NCI-H446 (cell line): ENCODE measurements at places on chromosomes 5 and 9.

DNA sequence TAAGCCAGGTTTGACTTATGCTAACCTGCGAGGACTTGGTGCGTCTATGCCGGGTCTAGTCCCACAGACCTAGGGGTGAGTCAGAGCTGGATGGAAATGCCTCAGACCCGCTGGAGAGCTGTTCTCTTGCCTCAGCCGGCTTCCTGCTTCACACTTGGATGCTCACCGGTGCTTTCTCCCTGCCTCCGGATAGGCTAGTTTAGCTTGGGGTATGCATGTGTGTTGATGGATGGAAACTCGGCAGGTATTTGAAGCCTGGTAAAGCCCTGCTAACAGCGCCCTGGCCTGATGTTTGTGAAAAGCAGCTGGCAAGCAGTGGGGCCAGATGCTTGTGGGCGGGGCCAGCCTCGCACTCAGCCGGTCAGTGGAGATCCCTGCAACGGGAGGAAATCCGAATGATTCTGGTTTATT, 29.3 kb downstream of the PRRC2B start:
- no peak for DNase-seq

- peak; percentile 52 for DNase-seq
Measured at GRCh38 chr5:122415030-122415800, 103.2 kb downstream of the SNCAIP start.

- DNase-seq, result no peak
Measured at GRCh38 chr9:83537331-83538171, 650 bp downstream of the FRMD3 start.

DNA sequence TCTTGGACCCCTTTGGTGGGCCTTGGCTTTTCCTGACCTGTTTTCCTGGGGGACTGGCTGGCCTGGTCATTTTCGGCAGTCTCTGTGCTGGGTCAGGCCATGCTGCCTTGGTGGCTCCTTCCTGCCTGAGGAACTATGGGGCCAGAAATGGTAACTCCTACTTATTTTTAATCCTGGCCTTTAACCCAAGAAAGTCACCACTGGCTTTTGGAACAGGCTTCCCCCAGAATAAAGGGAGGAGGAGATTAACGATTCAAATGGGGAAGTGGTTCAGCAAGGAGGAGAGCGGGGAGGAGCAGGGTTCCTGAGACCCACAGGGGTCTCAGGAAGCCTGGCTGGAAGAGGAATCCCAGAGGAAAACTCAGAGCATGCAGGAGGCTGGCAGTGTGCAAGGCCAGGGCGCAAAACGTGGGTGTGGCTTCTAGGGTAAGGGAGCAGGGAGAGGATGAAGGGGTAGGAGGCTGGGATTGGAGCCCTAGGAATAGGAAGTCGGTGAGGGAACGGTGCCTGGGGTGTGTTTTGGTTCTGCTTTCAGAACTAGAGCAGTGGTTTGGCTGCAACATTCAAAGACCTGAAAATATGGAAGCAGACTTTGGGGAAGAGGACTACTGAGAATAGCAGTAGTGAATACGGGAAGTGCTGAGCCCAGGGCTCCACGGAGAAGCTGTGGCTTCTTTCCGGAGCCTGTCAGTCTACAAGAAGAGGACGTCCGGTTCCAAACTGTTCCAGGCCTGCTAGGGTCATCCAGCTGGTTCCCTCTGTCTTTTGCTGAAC, 271.1 kb upstream of the KLF4 start:
- DNase-seq, result no peak

DNA sequence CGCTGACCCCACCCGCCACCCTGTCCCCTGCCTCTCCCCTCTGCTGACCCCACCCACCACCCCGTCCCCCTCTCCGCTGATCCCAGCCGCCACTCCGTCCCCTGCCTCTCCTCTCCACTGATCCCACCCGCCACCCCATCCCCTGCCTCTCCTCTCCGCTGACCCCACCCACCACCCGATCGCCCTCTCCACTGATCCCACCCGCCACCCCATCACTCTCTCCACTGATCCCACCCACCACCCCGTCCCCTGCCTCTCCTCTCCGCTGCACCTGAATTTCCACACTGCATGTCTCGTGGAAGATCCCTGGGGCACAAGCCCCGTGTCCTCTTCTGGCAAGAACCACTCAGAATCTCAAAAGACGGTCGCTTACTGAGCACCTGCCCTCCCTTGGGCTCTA, 53.4 kb upstream of the OLFM1 start:
- no peak for DNase-seq

DNA sequence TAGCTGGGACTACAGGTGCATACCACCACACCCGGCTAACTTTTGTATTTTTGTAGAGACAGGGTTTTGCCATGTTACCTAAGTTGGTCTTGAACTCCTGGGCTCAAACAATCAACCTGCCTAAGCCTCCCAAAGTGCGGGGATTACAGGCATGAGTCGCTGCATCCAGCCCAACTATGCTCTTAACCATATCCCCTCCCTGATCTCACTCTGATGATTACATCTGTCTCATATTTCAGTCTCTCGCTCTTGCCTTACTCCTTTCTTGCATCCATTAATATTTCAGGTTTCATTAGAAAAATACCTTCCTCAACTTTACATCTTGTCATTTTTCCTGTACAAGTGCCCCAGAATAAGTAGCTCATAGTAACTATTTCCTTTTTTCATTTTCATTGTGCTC, 61.0 kb upstream of the BASP1 start:
- DNase-seq, result no peak

GRCh38 chr9:85430659-85431338, 311.0 kb downstream of the AGTPBP1 start:
- no peak for DNase-seq
